ENCODE measurements at places on chromosomes 7 and 10. TPM values are rescaled to one million over a fixed set of nuclear protein-coding genes. Genes with fewer than 3 reads are reported as not detected.

Gene CCNY
- 37.5 TPM for total RNA-seq

Gene TMEM176B
- 42.5 TPM for total RNA-seq

Gene AKR1D1
- total RNA-seq, result not detected

Gene DYNC1I1
- 13.2 TPM for total RNA-seq

Gene CHST3
- 41.4 TPM for total RNA-seq

Gene CARD11
- 0.64 TPM for total RNA-seq

Gene IFRD1
- total RNA-seq, result 35.1 TPM

Gene MOSPD3
- 11.0 TPM for total RNA-seq

Gene SPAM1
- not detected for total RNA-seq

Gene TRA2A
- total RNA-seq, result 14.4 TPM

Gene NRG3
- total RNA-seq, result 1.6 TPM

Gene ZNF786
- 8.4 TPM for total RNA-seq

Gene MYL10
- total RNA-seq, result not detected

Gene TCAF2
- total RNA-seq, result 0.64 TPM

Gene INHBA
- total RNA-seq, result 41.5 TPM

Gene TNKS2
- 26.4 TPM for total RNA-seq

Gene ADAM22
- 0.85 TPM for total RNA-seq

Gene TRPV5
- total RNA-seq, result not detected

Gene RNLS
- 12.1 TPM for total RNA-seq

Gene PPP1R17
- total RNA-seq, result not detected

Gene CNTNAP2
- not detected for total RNA-seq

Gene LRRC61
- 14.7 TPM for total RNA-seq

Gene EVX1
- not detected for total RNA-seq

Gene ENTPD7
- total RNA-seq, result 9.9 TPM
